ENCODE measurements at places on chromosomes 3 and 15. TPM values are rescaled to one million over a fixed set of nuclear protein-coding genes. Genes with fewer than 3 reads are reported as not detected.

DNA sequence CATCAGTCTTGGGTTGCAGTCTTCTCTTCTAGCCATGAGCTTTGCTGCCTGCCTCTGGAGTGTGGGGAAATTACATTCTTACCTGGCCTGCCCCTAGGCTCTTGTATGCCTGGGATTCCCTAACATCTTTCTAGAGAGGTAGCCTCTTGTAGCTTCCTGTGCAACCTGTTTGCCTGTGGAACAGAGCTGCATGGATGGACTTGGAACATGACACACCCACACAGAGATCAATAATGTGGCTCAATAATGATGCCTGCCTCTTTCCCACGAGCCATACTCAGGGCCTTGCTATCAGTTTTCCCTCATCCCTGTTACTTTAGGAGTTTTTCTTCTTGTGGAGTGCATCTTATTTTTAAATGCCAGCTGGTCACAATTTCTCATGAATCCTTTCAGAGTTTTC is 11.4 kb downstream of the CHCHD6 start:
- no peaks in the 10 kb centered on the region for H3K4me1 ChIP-seq
- no peaks in the 10 kb centered on the region for H3K36me3 ChIP-seq
- H3K27ac ChIP-seq, result no peak overlapping the region

The ZKSCAN7 gene
- total RNA-seq, result not detected

The PLA2G4F gene
- 0.05 TPM for total RNA-seq

DNA sequence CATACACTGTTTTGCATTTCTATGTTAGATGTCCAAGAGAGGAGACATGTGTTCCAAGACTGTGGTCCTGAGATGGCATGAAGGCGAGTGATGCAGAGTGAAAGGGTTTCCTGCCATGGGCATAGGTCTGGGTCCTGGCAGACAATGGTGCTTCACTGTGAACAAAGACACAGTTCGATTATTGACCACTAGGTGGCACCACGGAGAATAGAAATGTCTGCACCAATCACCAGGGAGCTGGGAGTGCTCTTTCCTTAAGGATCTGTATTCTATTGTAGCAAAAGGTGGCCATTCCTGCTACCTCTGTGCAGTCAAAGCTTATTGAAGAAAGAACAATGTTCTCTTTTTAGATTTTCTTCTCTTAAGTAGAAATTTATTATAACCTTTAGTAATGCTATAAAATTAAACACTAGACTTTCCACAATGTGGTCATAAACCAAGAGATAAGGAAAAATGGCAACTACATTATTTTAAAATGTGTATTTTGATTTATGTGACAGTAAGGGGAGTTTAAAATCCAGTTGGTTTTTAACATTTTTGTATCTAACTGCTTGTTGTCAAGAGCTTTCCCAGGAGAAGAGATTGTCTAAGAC is 88.7 kb downstream of the GABRG3 start:
- no peak overlapping the region for H3K4me3 ChIP-seq
- no peaks in the 10 kb centered on the region for H3K36me3 ChIP-seq
- H3K27me3 ChIP-seq, result no peaks in the 10 kb centered on the region
- no peak overlapping the region for H3K27ac ChIP-seq

The ITIH3 gene
- total RNA-seq, result 0.44 TPM

The ADGRG7 gene
- total RNA-seq, result not detected

The CLDN18 gene
- 0.17 TPM for total RNA-seq

GRCh38 chr3:46406788-46407611 is at the start of the genes CCR5AS and CCRL2:
Gene CCR5AS, minus strand, starts transcription at chr3:46407066.
Gene CCRL2, plus strand, starts transcription at chr3:46407259. Its CDS starts 821 bp downstream, at chr3:46408080.
- DNase-seq, result no peak
- H3K27me3 ChIP-seq, result no peaks in the 10 kb centered on the region

- no peak overlapping the region for H3K4me3 ChIP-seq
- H3K36me3 ChIP-seq, result no peaks in the 10 kb centered on the region
- H3K27ac ChIP-seq, result no peak overlapping the region
- DNase-seq, result peak; percentile 54
Measured at GRCh38 chr3:31132132-31132769, 237.8 kb upstream of the GADL1 start.

GRCh38 chr3:196274585-196274984 is 12.9 kb downstream of the PCYT1A start:
- no peak overlapping the region for H3K4me3 ChIP-seq
- H3K36me3 ChIP-seq, result peaks cover 8% of the 10 kb centered on the region
- H3K27ac ChIP-seq, result no peak overlapping the region
- peaks cover 15% of the 10 kb centered on the region for H3K4me1 ChIP-seq
- H3K27me3 ChIP-seq, result no peaks in the 10 kb centered on the region

DNA sequence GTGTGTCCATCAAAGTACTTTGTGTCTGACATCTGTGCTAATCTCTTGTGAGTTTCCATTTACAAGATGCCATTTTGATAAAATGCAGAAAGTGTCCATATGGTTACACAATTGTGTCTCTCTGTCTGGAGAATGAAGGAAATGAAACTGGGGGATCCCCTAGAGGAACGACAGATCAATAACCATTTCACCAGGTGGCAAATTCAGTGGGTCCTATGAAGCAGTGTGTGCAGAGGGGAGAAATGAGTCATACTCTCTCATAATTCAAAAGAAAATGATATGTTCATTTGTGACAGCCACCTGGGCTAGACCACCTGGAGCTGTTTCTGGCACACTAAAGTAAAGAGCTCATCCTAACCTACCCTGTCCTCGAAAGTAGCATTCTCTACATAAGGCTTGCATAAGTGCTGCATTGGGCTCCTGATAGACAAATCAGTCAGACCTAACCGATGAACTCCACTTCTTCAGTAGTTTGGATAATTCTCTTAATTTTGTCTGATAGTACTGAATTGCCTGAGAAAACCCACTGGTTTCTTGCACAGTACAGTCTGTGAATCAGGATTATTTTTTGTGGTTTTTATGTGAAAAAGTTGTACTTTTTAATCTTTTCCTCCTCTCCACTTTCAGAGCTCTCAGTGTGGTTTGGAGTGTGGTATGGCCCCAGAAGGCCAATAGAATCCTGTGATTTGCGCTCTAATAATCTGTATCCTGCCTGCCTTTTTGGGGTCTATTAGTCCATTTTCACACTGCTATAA is 10.3 kb upstream of the CD47 start:
- H3K27me3 ChIP-seq, result no peaks in the 10 kb centered on the region
- H3K27ac ChIP-seq, result no peak overlapping the region
- DNase-seq, result no peak
- H3K4me3 ChIP-seq, result no peak overlapping the region
- H3K36me3 ChIP-seq, result no peaks in the 10 kb centered on the region

GRCh38 chr15:85889956-85890619 is 95.4 kb upstream of the KLHL25 start:
- no peak for DNase-seq
- peaks cover 29% of the 10 kb centered on the region for H3K27me3 ChIP-seq
- H3K36me3 ChIP-seq, result no peaks in the 10 kb centered on the region

- no peak for DNase-seq
- H3K4me3 ChIP-seq, result no peak overlapping the region
Measured at GRCh38 chr3:126307591-126308393, 49.4 kb downstream of the KLF15 start.

The PPARG gene
- 71.6 TPM for total RNA-seq

DNA sequence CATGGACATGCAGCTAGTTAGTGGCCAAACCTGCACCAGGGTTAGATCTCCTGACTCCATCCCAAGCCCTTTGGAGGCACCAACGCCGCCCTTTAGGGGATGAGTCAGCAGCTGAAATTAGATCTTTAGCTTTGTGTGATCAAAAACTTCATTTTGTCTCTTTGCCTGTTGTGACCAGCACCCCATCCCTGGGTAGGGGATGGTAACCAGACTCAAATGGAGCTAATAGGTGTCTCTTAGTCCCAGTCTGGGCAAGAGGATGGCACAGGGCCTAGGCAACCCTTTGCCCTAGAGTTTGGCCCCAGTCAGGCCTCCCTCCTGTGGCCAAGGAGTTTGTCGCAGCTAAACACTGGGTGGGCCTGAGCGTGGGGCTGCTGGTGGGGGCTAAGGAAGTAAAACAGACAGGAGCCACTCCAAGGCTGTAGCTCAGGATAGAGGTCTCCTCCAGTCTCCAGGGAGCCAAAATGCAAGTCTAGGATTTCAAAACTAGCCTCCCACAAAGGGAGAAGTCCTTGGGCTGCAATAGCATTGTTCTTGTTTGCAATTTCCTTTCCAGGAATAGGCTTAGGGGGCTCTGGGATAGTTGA is 105.1 kb downstream of the CPN2 start:
- H3K4me1 ChIP-seq, result peaks cover 5% of the 10 kb centered on the region
- H3K27ac ChIP-seq, result no peak overlapping the region
- no peaks in the 10 kb centered on the region for H3K27me3 ChIP-seq
- no peak for DNase-seq
- H3K36me3 ChIP-seq, result no peaks in the 10 kb centered on the region
- H3K4me3 ChIP-seq, result no peak overlapping the region

DNA sequence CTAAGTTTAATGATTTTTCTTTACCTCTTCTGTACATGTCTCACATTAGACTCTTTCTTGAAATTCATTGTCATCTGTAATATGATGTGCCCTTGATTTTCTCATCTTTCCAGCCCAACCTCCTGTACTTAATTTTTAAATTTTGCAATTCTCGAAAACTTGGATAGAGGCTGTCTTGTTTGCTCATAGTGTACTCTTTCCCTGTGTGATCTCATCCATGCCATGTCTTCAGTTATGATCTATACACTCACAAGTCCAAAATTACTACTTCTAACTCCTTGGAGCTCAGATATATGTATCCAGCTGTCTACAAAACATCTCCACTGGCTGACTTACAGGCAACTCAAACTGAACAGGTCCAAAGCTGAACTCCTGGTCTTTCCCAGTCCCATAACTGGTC is 42.2 kb downstream of the CD200 start:
- H3K27me3 ChIP-seq, result no peaks in the 10 kb centered on the region
- H3K36me3 ChIP-seq, result no peaks in the 10 kb centered on the region
- H3K27ac ChIP-seq, result no peak overlapping the region
- no peaks in the 10 kb centered on the region for H3K4me1 ChIP-seq
- DNase-seq, result no peak

The ADAMTS17 gene
- 4.2 TPM for total RNA-seq

- no peak overlapping the region for H3K4me3 ChIP-seq
- DNase-seq, result no peak
- H3K27me3 ChIP-seq, result no peaks in the 10 kb centered on the region
- H3K36me3 ChIP-seq, result no peaks in the 10 kb centered on the region
- no peak overlapping the region for H3K27ac ChIP-seq
- H3K4me1 ChIP-seq, result peaks cover 26% of the 10 kb centered on the region
Measured at GRCh38 chr3:37219266-37219665, 44.9 kb upstream of the LRRFIP2 start.

GRCh38 chr3:171776411-171776810 is 33.9 kb downstream of the PLD1 start:
- H3K4me3 ChIP-seq, result no peak overlapping the region
- 0 out of 2 replicates have a peak, but pooled peaks cover 3% of the 10 kb centered on the region for H3K4me1 ChIP-seq
- H3K36me3 ChIP-seq, result no peaks in the 10 kb centered on the region
- no peak for DNase-seq

The RPL32 gene
- total RNA-seq, result 1,853 TPM

GRCh38 chr3:36562945-36563344 is 182.6 kb downstream of the STAC start:
- H3K4me1 ChIP-seq, result no peaks in the 10 kb centered on the region
- no peaks in the 10 kb centered on the region for H3K36me3 ChIP-seq
- 0 out of 2 replicates have a peak, but pooled peaks cover 8% of the 10 kb centered on the region for H3K27me3 ChIP-seq
- no peak for DNase-seq

The SPINK8 gene
- not detected for total RNA-seq

GRCh38 chr15:29364426-29365078 is 94.9 kb upstream of the NSMCE3 start:
- H3K4me3 ChIP-seq, result no peak overlapping the region
- peaks cover 42% of the 10 kb centered on the region for H3K27me3 ChIP-seq
- H3K36me3 ChIP-seq, result no peaks in the 10 kb centered on the region
- no peaks in the 10 kb centered on the region for H3K4me1 ChIP-seq

DNA sequence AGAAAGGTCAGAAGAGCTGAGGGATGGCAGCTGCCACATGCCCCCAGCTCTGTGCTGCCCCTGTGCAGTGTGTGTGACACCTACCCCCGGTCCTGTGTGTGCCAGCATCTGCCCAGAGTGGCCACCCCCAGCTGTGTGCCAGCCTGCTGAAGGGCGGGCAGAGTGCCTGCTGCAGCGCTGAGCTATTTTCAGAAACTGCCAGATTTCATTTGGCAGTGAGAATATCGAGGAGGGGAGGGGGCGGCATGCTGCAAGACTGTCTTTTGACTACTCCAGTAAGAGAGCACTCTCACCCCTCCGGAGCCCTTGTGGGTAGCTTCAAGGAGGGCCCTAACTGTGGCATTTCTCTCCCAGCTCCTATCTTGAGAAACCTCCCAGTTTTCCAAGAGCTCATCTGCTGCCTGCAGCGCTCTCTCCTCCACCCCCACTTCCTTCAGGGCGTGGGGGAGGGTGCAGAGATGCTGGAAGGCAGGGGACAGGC is 25.2 kb upstream of the DOCK3 start:
- H3K4me1 ChIP-seq, result no peaks in the 10 kb centered on the region
- DNase-seq, result no peak
- H3K27me3 ChIP-seq, result no peaks in the 10 kb centered on the region
